ENCODE measurements at places on chromosomes 4 and X.
A peak's percentile ranks its signal among the peaks of the same experiment; 100 is the strongest.

- peak; percentile 73 for DNase-seq
Measured at GRCh38 chrX:56764153-56764974, 35.3 kb downstream of the NBDY start.

GRCh38 chr4:139951021-139951420, 203.0 kb downstream of the MAML3 start:
- DNase-seq: peak; percentile 73

GRCh38 chrX:46310815-46311497, 234.3 kb downstream of the ZNF674 start:
- DNase-seq: peak; percentile 56

DNA sequence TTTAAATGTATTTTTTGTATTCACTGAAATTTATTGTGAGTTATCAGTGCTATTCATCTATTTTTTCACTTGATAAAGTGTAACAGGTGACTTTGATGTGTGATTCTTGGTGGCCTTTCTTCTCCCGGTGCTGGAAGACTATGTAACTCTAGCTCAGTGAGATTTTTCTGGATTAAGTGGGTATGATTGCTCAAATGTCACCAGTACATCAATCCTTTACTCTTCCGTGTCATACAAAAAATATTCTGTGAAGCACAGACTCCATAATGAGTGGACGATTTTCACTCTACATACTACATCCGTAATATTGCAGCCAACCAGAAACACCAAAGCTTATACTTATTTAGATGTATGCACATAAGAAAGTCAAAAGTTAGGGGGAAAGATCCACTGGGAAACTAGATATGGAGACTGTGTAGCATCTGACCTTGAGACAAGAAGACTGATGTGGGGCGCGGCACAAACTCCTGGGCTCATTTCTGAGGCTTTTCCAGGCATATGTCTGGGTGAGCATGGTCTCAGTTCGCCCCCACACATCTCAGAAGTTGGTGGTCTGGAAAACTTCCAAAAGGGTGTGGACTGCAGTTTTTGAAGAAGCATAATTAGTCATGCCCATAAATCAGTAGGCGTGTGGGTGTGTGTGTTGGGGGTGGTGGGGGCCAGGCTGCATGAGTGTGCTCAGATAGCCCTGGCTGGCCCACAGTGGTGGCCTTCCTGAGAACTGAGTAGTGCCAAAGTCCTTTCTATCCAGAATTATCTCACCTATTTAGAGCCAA, 53.9 kb upstream of the TENM3 start:
- DNase-seq: peak; percentile 92

GRCh38 chrX:153901753-153902140, 2.7 kb upstream of the AVPR2 start:
- no peak for DNase-seq

GRCh38 chr4:20368926-20369325, 117.2 kb downstream of the SLIT2 start:
- peak; percentile 91 for DNase-seq

GRCh38 chr4:102405821-102406401, 60.6 kb upstream of the SLC39A8 start:
- no peak for DNase-seq

DNA sequence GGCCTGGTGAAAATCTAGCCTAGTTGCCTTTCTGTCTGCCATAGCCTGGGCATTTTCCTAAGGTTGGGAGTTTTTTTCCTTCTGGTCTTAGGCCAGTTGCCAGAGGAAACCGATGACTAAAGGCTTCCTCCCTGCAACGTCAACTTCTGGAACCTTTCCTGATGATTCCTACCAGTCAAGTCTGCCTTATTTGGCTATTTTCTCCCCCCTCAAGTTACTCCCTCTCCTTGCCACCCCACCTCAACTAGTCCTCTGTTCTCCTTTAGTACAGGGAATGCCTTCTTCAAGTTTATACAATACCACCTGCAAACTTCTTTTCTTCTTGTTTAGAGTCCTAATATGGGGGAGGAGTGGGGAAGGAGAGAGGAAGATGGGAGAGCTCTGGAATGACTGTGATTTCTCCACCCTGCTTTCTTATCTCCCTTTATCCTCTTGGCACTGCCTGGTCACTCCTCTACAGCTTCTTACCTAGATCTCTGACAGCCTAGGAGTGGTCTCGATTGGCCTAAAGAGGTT, 10.6 kb downstream of the MSN start:
- DNase-seq: peak; percentile 88

DNA sequence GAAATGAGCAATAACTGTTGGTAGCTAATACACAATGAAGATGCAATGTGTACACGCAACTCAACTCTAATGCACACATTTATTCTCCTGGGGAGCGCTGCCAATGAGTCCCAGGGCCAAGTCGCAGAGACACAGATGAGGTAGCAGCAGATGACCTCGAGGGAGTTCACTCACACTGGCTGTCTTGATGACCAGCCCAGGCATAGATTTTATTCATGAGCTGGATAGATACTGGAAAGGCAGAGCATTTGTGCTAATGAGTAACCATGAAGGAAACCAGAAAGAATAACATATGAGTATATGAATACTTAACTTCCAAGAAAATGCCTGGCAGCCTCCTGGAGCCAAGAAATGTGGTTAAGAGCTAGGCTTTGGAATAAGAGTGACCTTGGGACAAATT, 42.3 kb downstream of the RASL11B start:
- no peak for DNase-seq

DNA sequence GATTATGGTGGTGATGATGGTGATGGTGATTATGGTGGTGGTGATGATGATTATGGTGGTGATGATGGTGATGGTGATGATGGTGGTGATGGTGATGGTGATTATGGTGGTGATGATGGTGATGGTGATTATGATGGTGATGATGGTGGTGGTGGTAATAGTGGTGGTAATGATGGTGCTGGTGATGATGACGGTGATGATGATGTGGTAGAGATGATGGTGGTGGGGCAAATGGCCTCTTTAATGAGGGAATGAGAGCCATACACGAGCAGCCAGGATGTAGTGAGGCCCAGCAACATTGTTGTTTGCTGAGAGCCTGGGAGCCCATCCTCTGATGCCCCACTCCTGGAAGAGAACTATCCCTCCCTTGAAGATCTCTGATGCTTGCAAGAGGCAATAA, 29.0 kb downstream of the HMX1 start:
- DNase-seq: no peak

- peak; percentile 58 for DNase-seq
Measured at GRCh38 chr4:177339477-177340374, 30.1 kb downstream of the NEIL3 start.

GRCh38 chr4:95155759-95156451, 392.9 kb downstream of the UNC5C start:
- DNase-seq: peak; percentile 56

Measured in AG10803 (cell line).